ENCODE measurements at places on chromosomes 5 and 9.
A peak's percentile ranks its signal among the peaks of the same experiment; 100 is the strongest.

DNA sequence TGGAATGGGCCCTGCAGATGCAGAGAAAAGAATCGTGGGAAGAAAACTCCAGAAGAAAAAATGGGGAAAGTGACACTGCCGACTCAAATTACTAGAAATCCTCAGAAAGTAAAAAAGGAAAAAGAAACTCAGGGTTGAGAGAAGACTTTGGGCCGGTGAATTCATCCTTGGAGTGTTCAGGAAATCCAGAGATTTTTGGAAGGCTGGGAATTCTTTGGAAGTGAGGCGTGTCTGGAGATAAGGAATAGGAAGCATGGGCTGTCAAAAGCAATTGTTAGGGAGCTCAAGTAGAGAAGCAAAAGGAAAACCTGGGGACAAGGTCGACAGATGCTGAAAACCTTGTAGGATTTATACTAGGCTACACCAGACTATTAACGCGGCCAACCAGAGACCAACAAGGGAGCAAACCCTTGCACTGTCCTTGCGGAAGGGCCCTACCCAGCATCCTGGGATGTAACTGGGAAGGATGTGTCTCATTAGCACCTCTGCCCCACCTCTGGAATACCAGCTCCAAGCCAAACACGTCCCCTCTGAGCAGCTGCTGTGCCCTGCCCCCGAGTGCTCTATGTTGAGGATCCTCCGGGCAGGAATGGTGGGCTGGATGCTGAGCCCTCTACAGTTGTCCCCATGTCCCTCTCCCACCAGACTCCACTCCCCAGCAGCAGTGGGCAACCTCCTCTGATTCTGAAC is 11.6 kb downstream of the DAB2IP start:
- peak; percentile 0 for DNase-seq

DNA sequence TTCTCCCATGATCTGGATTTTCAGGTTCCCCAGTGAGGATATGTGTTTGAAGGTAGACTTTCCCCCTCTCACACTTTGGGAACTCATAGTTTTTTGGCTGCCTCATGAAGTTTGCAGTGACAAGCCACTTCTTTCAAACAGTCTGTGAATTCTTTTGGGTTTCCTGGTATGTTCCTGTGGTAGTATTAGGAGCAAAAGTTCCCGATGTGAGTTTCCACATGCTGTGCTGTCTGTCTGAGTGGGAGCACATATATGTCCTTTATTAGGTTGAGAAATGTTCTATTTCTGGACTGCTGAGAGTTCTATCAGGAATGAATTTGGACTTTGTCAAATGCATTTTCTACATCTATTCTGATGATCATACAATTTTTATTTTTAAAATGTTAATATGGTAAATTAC is 273.2 kb upstream of the TARS1 start:
- no peak for DNase-seq

DNA sequence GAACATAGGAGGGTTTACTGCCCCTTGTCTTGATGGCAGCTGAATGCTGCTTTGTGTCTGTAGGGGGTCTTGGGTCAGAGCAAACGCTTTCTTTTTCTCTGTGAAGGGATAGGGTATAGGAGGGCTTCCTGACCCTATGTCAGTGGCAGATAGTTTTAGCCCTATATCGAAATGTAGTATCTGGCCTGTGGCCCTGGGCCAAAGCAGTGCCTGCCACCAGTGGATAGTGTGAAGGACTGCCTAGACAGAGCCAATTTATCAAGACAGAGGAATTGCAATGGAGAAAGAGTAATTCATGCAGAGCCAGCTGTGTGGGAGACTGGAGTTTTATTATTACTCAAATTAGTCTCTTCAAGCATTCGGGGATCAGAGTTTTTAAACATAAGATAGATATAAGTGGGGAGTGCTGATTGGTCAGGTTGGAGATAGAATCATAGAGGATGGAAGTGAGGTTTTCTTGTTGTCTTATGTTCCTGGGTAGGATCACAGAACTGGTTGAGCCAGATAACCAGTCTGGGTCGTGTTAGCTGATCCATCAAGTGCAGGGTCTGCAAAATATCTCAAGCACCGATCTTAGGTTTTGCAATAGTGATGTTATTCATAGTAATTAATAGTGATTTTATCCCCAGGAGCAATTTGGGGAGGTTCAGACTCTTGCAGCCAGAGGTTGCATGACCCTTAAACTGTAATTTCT is 178.5 kb downstream of the GDNF start:
- no peak for DNase-seq

DNA sequence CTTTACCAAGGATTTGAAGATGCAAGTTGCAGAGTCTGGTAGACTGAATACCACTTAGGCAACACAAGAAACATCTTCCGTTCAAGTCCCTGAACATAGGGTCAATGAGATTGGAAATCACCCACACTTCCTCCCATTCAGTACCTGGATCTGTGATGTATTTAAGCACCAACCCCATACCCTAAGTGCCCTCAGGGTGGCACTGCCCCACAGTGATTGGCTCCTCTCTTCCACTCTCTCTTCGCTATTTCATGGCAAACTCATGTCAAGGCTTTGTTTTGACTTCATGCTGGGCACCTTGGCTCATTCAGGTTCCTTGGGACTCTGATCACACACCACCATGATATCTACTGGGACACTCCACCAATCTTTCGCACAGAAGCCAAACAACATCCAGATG is 53.7 kb downstream of the GGTA1 start:
- DNase-seq, result no peak

- DNase-seq, result no peak
Measured at GRCh38 chr5:97157689-97158088, 15.3 kb upstream of the LIX1 start.

DNA sequence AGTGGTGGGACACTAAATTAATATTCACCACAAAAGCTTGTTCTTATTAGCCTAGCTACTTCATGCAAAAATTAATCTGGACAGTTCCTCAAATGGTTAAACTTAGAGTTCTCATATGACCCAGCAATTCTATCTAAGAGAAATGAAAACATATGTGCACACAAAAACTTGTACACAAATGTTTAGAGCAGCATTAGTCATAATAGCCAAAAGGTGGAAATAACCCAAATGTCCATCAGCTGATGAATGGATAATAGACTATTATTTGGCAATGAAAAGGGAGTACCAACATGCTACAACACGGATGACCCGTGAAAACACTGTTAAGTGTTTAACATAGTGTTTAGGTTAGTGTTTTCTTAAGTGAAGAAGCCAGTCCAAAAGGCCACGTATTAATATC is 32.8 kb upstream of the TNIP1 start:
- DNase-seq, result no peak

GRCh38 chr9:28050941-28051340 is 477.7 kb upstream of the C9orf72 start:
- DNase-seq, result no peak

GRCh38 chr5:13785781-13786415 is 158.6 kb downstream of the DNAH5 start:
- DNase-seq, result no peak

GRCh38 chr9:967903-968641 is 8.4 kb upstream of the DMRT3 start:
- DNase-seq, result peak; percentile 69

DNA sequence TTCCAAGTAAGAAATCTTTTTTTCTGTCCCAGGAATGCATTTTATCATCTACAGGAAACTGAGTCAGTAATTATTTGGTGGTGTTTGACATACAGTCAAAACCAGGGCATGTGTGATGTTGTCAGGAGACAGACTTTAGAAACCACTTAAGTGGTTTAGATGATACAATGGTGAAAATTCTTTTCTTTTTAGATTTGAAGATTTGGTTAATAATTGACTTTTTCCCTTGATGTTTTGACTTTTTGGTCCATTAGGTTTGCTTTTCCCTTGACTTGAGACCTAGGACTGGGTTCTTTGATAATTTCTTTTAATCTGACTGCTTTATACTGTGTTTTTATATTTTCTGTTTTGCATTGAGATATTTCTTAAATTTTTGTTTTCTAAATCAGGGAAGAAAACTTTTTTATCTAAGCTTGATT is 85.2 kb downstream of the RASGRF2 start:
- DNase-seq, result no peak

- DNase-seq, result no peak
Measured at GRCh38 chr9:18366184-18366583, 107.8 kb upstream of the ADAMTSL1 start.

GRCh38 chr5:140339636-140340035 is 6.8 kb downstream of the HBEGF start:
- DNase-seq, result no peak

DNA sequence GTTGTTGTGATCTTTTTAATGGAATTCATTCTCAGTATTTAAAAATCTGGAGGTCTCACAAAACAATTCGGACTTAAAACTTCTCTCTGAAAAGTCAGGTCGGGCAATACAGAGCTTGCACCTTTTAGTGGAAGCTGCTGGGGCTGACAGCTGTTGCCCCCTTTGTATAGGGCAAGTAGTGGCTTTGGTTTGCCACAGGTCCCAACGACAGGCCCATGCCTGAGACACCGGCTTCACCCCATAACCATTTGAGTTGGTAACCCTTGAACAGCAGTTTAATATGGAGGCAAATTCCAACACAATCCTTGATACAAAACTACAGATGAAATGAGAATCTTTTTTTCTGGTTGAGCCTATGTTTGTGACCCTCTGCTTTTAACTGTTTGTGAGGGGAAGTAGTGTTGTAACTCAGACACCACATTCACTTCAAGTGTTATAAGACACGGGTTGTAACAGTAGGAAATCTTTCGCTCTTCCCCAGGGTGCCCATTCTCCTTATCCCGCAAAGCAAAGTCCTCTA is 752 bp upstream of the GLRX start:
- no peak for DNase-seq

GRCh38 chr5:146623666-146624065 is 107.7 kb upstream of the GPR151 start:
- no peak for DNase-seq

Data from retina (tissue), 1 donor.